ENCODE measurements at places on chromosomes 3 and 15.

DNA sequence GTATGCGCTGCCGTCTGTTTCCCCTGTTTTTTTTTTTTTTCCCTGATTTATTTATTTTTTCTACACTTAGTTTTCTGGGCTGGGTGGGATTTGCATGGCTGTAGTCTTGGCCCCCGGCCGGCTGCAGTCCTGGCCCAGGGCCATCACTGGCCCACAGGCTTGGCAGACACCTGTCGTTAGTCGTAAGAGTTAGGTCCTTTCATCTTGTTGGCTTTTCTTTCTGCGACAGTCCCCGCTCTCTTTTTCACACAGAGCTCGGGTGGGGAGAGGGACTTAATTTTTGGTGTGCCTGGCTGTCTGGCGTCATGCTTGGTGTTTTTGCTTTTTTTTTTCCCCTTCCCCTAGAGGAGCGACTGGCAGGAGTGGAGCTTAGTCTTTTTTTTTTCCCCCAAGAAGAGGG, 183.4 kb downstream of the KLF13 start:
- DNase-seq = no peak

GRCh38 chr3:112811131-112811884, 35.4 kb downstream of the CD200R1L start:
- DNase-seq = no peak

DNA sequence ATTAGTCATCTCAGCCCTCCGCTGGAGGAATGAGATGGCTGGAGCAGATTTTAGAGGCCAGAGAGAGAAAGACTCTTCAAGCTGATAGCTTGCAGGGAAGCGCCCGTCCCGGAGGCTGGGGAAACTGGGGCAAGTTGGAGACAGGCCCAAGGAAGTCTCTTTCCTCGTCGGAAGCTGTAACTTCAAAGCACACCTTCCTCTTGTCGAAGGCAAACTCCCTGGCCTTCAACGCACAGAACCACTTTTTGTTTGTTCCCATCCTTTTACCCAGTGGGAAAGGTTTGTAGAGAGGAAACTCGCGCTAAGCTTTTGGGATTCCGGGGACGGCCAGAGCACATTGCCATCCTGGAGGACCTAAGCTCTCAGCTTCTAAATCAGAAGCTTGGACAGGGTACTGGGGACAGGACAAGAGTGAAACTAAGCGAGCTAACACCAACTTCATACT, 900 bp upstream of the EOMES start:
- no peak for DNase-seq

DNA sequence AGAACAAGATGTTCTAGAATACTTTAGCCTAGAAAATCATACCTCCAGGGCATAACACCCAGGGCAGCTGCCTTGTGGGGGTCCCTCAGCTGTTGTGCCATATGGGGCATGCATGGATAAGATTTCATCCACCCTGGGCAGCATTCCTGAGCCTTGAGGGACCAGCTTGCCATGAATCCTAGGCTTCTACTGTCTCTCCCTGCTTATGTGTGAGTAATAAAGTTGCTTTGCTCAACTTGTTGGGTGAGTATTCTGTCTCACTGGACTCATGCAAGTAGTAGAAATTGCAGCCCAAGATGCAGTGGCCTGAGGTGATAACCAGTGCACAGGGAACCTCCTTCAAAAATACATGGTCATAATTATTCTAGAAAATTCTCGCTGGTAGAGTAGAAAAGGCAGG, 52.1 kb upstream of the EPHB1 start:
- no peak for DNase-seq

DNA sequence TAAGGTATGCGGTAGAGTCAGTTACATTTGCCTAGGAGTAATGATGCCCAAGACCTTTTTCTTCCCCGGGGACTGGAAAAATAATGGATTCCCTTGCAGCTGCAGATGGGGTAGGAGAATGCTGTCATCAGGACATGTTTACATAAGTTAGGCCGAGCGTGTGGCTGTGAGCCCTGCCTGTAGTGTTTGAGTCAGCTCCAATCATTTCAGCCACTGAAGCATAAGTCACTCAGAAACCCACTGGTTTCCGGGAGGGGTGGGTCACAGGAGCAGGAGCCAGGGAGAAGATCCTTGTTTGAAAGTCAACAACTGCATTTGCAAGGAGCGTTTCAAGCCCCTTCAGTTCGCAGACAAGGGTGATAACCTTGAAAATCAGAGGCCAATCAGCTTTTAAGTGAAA, 562.3 kb downstream of the MCTP2 start:
- no peak for DNase-seq

- DNase-seq = no peak
These were observed 371.3 kb downstream of the ZBBX start for GRCh38 chr3:167008791-167009190.

Data from hypothalamus (tissue), 51 donors.